ENCODE measurements at places on chromosomes 1 and 21.

DNA sequence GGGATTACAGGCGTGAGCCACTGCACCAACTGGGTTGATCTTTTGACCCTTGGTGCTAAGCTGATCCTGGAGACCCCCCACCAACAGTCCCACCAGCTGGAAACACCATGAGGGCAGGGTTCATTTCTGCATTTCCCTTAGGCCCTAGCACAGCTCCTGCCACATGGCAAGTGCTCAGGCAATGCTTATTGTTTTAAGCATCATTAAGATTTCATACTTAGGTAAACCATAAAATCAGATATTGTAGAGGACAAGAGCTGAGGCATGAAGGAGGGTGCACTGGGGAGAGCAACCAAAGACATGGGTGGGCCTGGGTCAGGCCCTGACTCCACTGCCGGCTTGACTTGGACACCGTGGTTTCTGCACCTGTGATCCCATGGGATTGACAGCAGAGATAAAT is 17.7 kb downstream of the CHIT1 start:
- no peak for DNase-seq

- no peak for DNase-seq
Measured at GRCh38 chr1:162228586-162228985, 148.1 kb downstream of the SPATA46 start.

GRCh38 chr1:85274969-85275453 is 1.4 kb downstream of the BCL10 start:
- DNase-seq, result no peak

DNA sequence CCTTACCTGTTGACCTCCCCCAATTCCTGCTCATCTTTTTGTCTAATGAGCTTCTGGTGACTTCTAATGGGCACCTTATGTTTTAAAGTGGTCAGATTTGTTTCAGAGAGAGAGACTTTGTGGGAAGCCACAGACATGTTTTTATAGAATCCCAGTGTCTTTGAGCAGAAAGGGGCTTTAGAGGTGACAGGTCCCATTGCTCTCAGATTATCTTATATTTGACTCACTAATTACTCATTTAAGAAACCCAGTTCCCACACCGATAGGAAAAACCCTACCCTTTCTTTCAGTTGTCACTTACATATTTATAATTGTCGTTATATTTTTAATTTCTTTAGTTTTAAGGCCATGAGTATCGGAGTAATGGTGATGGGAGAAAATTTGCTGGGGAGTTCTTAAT is 215.5 kb downstream of the CAMTA1 start:
- no peak for DNase-seq

DNA sequence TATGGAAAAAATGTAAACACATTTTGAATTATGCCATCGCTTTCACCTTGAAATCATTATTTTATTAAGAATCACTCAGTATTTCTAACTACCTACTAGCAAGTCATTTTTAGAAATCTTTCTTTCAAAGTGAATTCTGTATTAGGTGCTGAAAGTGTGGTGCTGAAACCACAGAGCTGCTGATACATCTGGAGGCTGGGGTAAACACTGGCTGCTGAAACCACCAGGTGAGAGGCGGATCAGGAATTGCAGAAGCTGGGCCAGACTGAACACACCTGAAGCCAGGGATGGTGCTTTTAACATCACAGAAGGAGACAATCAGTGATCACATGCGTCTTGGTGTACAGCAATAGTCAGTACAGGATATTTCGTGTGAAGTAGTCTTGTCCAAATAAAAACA is 42.2 kb upstream of the KCNE1 start:
- no peak for DNase-seq

DNA sequence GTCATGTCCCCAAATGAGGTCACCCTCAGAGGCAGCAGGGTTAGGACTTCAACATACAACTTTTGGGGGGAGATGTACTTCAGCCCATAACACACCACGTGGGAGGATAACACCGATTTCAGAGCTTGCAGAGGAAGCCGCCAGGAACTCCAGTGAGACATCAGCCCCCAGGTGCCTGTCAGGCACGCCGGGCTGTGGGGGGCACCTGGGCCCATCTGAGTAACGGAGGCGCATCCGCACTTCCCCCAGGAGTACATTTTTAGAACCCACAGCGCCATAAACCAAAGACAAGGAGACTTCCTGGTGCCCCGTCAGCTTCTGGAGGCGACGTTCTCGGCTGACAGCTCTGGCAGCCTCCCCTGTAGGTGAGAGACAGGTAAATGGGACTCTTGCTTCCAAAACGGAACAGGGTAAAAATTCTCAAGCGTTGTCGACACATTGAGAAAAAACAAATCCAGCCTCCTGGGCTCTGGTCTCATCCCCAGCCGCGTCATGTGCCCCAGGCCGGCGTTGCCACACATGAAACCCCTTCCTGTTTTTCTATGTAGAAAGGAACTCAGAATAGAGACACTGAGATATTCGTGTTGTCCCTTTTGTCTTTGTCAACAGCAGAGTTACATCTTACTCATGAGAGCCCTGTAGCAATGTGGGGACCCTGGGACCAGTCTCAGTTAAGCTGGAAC is 93.3 kb downstream of the PDE9A start:
- DNase-seq, result no peak
